ENCODE measurements at places on chromosomes 5 and 9. TPM values are rescaled to one million over a fixed set of nuclear protein-coding genes. Genes with fewer than 3 reads are reported as not detected.

The ZNF608 gene
- total RNA-seq = 0.32 TPM

The PCDHGB4 gene
- total RNA-seq = 0.17 TPM

The ADGRV1 gene
- 0.05 TPM for total RNA-seq

The TAF11L9 gene
- not detected for total RNA-seq

The MEGF10 gene
- 0.02 TPM for total RNA-seq

The DNM1 gene
- 0.49 TPM for total RNA-seq

The CETN3 gene
- 22.3 TPM for total RNA-seq

The JAKMIP2 gene
- 6.3 TPM for total RNA-seq

The C5orf34 gene
- total RNA-seq = 6.5 TPM

The TXNDC8 gene
- not detected for total RNA-seq

The BARHL1 gene
- not detected for total RNA-seq

The PCDHGA7 gene
- total RNA-seq = 0.24 TPM

The GLRA1 gene
- not detected for total RNA-seq

The PFN3 gene
- total RNA-seq = not detected

The DIAPH1 gene
- 283 TPM for total RNA-seq

The MCTP1 gene
- 0.10 TPM for total RNA-seq

The ANKRD18B gene
- total RNA-seq = 2.4 TPM

The PKD2L2 gene
- not detected for total RNA-seq

The PCSK5 gene
- 7.1 TPM for total RNA-seq

The CDO1 gene
- 0.61 TPM for total RNA-seq

The C1QTNF3 gene
- total RNA-seq = 3.9 TPM

The SNCAIP gene
- total RNA-seq = not detected

The OR1Q1 gene
- not detected for total RNA-seq

The MCCC2 gene
- 44.9 TPM for total RNA-seq

The PCDHA1 gene
- not detected for total RNA-seq

The SV2C gene
- 0.07 TPM for total RNA-seq

The HAVCR1 gene
- total RNA-seq = 10.2 TPM

The NFIB gene
- 0.05 TPM for total RNA-seq

The CMYA5 gene
- 0.29 TPM for total RNA-seq

The TAS2R1 gene
- not detected for total RNA-seq

The CDX1 gene
- total RNA-seq = not detected

The SMIM23 gene
- total RNA-seq = not detected

The CXXC5 gene
- total RNA-seq = 0.85 TPM

The ANGPTL2 gene
- 0.07 TPM for total RNA-seq

The IDNK gene
- total RNA-seq = 9.8 TPM

The CAVIN4 gene
- total RNA-seq = 0.12 TPM

The LHX3 gene
- total RNA-seq = not detected
